ENCODE measurements at places on chromosomes 3 and 15.

DNA sequence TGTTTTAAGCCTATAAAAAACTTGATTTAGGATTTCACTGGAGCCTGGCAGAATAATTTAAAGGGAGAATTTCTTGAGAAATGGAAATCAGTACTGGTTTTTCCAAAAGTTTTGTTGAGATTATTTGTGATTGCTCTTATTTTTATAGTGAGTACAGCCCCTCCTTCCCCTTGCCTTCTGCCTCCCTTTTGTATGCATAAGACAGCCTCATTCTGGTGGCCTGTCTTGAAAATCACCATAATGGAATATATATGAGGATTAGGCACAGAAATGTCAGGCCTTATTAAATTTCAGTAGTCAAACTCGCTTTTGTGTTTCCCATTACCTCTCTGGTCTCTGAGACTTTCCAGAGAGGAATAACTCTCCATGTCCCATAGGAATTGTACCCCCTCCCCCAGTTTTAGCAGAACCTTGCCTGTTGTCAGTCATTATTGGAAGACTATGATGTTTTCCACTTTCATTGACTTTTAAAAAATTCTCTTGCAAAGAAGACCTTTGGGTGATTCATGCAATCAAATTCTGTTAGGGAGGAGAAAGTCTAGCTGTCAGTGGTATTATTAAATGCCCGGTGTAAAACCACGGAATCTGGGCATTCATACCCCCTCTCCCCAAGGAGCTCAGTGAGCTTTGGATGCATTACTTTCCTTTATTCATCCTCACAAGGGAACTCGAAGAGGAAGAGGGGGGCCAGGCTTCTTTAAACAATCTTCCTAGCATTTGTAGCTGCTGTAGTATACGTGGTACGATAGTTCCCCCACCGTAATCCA lies 171.6 kb upstream of the TSC22D2 start:
- no peak for DNase-seq

DNA sequence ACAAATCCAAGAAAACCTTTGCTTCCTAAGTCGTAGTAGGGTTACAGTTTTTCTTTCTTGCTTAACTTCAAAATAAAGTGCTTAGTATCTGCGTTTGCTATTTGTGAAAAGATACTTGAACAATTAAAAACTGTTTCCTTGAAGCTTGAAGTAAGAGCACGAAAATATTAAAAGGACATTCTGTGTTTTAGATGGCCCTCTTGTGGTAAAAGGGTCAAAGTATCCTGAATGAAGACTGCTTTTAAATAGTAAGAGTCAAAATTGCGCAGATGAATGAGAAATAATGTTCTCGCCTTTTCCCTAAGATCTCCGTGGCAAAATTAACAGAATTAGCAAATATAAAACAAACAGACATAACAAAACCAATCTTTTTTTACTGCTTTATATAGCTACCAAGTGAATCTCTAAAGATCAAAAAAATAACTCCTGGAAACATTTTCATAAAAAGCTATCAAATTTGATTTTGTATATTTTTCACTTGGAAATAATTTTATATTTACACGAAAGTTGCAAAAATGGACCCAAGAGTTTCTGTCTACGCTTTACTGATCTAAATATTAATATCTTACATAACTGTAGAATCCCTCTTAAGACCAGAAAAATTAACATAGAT lies 175.4 kb downstream of the MBNL1 start:
- DNase-seq = no peak

DNA sequence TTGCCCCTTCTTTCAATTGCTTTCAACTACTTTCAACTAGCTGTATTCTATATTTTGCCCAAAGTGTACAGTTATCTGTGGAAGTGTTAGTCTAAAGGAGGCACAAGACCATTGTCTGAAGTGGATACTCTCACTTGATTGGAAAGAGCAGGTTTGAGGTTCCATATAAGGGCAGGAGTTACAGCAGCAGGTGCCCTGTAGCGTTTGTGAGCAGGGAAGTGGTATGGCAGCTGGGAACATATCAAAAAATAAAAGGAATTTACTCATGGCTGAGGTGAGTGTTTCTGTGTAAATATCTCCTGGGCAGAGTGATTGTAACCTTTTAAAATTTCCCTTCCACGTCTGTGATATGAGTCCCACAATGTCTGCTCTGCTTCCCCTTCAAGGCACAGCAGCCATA lies 38.5 kb upstream of the DNAJC13 start:
- no peak for DNase-seq

GRCh38 chr15:66401130-66402021 lies 14.7 kb downstream of the MAP2K1 start:
- no peak for DNase-seq

DNA sequence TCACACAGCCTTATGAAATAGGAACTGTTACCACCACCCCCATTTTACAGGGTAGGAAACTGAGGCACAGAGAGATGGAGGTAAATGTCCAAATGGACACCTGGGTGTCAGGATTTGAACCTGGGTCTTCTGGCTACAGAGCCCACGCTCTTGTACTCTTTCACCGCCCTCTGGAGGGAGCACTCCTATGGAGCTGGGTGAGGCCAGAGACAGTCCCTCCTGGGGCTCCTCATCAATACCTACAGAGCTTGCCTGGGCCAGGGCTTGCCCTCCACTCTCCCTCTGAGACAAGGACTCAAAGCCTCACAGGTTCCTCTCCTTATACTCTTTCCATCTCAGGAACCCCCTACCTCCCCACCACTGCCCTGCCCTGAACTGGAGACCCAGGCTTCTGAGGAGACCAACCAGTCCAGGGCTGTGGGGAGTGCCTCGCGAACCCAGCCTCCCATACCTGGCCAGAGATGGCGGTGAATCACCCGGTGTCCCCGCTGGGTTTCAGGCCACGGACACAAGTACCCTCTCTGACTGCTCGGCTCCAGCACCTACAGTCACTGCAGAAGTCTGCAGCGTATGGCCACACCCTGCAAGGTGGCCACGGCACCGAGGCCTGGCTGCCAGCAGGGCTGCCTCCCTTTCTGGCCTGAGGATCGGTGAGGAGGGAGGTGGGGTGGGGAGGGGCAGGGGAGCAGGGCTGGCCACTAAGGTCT lies 22.1 kb upstream of the ATP2B2 start:
- no peak for DNase-seq

- no peak for DNase-seq
Observed at GRCh38 chr15:42182961-42183360, 25.1 kb downstream of the VPS39 start.

- DNase-seq = no peak
Observed at GRCh38 chr3:30495172-30496065, 111.0 kb upstream of the TGFBR2 start.

GRCh38 chr3:107425033-107425432 lies 47.8 kb downstream of the CCDC54 start:
- DNase-seq = no peak

DNA sequence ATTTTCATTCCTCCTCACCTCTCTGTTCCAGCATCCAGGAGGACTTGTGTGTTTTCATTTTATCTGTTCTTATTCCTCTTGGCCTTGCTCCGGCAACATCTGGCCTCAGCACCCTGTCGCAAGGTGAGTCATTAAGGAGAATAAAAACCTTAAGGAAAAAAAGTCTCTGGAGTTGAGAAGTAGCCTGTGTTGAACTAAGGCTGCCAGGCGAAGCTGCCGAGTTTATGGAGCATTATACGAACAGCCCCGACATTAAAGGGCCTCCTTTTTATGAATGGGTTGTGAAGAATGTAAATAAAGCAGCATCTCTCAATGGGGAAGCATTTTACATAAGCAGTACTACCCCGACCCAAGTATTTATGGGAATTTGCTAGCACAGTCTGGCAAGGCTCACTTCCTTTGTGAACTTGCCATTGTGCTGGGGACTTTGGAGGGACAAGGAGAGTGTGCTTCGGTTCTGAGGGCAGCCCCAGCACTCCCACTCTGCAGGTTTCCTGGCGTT lies 4.7 kb downstream of the BAHD1 start:
- DNase-seq = no peak

GRCh38 chr15:97174886-97175540 lies 785.5 kb upstream of the ARRDC4 start:
- no peak for DNase-seq

- DNase-seq = no peak
Observed at GRCh38 chr3:36197151-36197550, 183.2 kb upstream of the STAC start.

DNA sequence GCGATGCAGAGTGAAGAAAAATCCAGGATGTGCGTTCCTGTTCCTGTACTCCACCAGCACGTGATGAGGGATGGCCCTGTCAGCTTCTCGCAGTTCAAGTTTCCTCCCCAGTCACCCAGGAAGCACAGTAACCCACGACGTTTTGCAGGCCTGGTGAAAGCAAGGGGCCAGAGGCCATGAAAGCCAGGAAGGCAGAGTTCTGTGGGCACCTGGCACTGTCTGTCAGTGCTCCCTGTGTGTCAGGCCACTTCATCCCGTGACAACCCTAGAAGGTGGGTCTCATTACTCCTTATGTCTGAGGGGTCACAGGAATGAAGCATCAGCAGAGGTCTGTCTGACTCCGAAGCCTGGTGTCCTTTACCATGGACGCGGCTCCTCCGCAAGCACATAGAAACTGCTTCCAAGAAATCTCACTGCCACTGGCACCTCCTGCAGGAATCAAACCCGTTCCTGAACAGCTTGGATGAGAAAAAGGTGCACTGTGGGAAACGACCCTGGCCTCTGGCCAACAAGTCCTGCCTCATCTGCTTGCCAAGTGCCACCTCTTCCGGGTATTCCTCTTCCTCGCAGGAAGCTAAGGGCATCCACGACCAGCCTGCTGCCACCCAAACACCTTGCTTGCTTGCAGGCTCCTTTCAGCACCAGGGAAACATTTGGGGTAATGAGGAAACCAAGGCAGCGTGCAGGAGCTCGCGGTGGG lies 14.6 kb downstream of the RAB43 start:
- DNase-seq = no peak

GRCh38 chr3:177827511-177828207 lies 630.4 kb upstream of the TBL1XR1 start:
- no peak for DNase-seq

- DNase-seq = no peak
Observed at GRCh38 chr3:67458408-67458807, 196.0 kb downstream of the SUCLG2 start.

- DNase-seq = no peak
Observed at GRCh38 chr3:26106228-26106627, 316.3 kb downstream of the OXSM start.
